SW480 (cell line): ENCODE measurements at places on chromosomes 5 and 9.

- DNase-seq = no peak
Observed at GRCh38 chr5:152838241-152838786, 433.2 kb upstream of the NMUR2 start.

GRCh38 chr9:90300611-90301276 is 341.9 kb downstream of the DIRAS2 start:
- no peak for DNase-seq

- DNase-seq = no peak
Observed at GRCh38 chr9:71465392-71465791, 302.9 kb downstream of the CEMIP2 start.

DNA sequence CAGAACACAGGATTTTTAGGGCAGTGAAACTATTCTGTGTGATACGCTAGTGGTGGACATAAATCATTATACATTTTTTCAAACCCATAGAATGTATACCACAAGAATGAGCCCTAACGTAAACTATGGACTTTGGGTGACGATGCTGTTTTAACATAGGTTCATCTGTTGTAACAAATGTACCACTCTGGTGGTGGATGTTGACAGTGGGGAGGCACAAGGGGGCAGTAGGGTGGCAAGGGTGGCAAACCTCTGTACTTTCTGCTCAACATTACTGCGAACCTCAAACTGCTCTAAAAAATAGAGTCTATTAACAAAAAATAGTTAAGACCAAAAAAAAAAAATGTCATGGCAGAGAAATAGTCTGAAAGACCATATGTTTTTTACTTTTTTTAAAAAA is 9.1 kb upstream of the MVB12B start:
- peak; percentile 77 for DNase-seq

GRCh38 chr5:59923465-59923864 is 29.9 kb upstream of the PDE4D start:
- DNase-seq = no peak
